ENCODE measurements at places on chromosomes 2 and 18. TPM values are rescaled to one million over a fixed set of nuclear protein-coding genes. Genes with fewer than 3 reads are reported as not detected.

The BCL2 gene
- total RNA-seq = 5.3 TPM

The AGXT gene
- total RNA-seq = not detected

The LTBP1 gene
- 1.5 TPM for total RNA-seq

The SULT1C3 gene
- total RNA-seq = not detected

All from pancreas (tissue), 10 donors.